Nasal cavity respiratory epithelium epithelial cell of viscerocranial mucosa (primary cell): ENCODE measurements at places on chromosomes 2 and 18. TPM values are rescaled to one million over a fixed set of nuclear protein-coding genes. Genes with fewer than 3 reads are reported as not detected.

Gene TMEM163
- total RNA-seq = not detected in 2 replicates

Gene LYG2
- not detected in 2 replicates for total RNA-seq

Gene MC2R
- not detected in 2 replicates for total RNA-seq

Gene RTKN
- total RNA-seq = 33.2 and 51.9 TPM in 2 replicates

Gene GPR35
- 0.34 and 0.85 TPM in 2 replicates for total RNA-seq

Gene ADAM23
- under 0.01 and 1.5 TPM in 2 replicates for total RNA-seq
